Stimulated activated CD4-positive, alpha-beta T cell treated with anti-CD3 and anti-CD28 coated beads, Interleukin-15, amount 100 ng/mL, for 24 hours (primary cell): ENCODE measurements at places on chromosomes 1 and 21.

GRCh38 chr1:7717748-7718368, 53.2 kb upstream of the VAMP3 start:
- DNase-seq: no peak

- DNase-seq: no peak
Measured at GRCh38 chr1:24206516-24207394, 19.7 kb upstream of the IFNLR1 start.

- DNase-seq: no peak
Measured at GRCh38 chr1:153363641-153364040, 6.0 kb downstream of the S100A9 start.

- no peak for DNase-seq
Measured at GRCh38 chr1:43977376-43978263, 1.4 kb upstream of the B4GALT2 start.

GRCh38 chr1:22778862-22779520, 68.4 kb downstream of the EPHB2 start:
- no peak for DNase-seq

DNA sequence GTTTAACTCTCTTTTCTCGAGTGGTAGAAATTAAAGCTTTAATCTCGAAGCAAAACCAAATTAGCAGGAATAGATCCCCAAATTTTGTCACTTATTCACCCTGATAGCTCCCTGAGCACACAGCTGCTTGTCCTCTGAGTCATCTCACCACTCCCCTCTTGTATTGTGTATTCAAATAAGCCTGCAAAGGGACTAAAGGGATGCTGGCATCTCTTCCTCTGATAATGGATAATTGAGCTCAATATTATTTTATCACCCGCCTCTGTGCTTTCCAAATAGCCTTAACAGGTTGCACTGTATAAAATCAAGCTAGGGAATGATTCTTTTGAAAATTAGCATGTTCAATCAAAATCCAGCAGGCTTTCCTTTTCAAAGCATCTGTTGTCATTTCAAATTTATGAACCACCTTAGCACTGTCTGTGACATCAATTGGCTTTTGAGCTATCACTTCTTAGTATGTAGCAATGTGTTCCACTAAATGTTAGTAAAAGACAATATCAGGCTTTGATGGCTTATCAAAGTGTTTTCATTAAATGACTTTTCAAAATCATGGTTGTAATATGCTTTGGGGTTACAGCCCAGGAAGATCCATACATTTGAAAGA, 561.6 kb downstream of the PLA2G4A start:
- DNase-seq: no peak

DNA sequence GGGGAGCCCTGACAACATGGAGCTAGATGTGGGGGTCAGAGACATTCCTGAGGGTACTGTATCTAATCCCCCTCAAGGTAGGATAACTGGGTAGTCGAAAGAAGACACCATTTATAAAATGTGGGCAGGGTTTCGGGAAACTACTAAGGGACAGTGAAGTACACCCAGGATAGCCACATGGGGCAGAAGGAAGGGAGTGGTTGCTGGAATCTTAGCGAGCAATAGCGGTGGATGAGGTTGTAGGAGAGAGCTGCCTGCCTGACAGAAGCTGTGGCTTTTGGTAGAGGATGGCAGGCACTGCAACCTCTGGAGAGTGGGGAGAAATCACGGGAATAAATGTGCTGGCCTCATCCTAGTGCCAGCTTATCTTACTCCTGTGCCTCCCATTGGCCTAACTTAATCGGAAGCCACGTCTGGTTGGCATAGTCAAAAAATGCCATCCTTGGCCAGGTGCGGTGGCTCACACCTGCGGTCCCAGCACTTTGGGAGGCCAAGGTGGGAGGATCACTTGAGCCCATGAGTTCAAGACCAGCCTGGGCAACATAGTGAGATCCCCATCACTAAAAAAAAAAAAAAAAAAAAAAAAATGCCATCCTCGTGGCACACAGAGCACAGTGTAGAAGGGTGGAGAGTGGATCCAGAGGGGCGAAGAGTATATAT, 23.4 kb upstream of the MAPKAPK2 start:
- DNase-seq: no peak

- DNase-seq: peak; percentile 47
Measured at GRCh38 chr1:234927971-234928640, 200.5 kb downstream of the TOMM20 start.

- DNase-seq: no peak
Measured at GRCh38 chr1:44790968-44791801, 3.2 kb upstream of the BEST4 start.

DNA sequence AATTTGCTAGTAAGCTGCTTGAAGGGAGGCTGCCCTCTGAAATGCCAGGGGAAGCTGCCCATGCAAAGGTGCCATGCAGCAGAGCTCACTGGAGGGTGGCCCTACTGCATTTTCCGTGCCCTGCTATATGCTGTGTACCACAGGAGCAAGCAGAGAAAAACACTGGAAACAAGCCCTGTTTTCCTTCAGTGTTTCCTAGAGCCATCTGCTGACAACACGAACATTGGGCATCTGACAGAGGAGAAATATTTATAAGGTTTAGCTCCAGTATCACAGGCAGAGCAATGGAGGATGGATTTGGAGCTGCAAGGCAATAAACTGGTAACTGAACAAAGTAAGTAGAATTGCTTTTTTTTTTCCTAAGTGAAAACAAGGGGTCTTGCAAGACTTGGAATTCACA, 198.4 kb downstream of the USP25 start:
- no peak for DNase-seq

- DNase-seq: no peak
Measured at GRCh38 chr1:49171941-49172593, 395.4 kb upstream of the BEND5 start.
